ENCODE measurements at places on chromosomes 3 and 15.

- no peak for DNase-seq
Observed at GRCh38 chr3:76610150-76610549, 429.7 kb upstream of the ROBO2 start.

GRCh38 chr3:150535204-150535603 is 11.1 kb downstream of the SERP1 start:
- no peak for DNase-seq

GRCh38 chr3:129587566-129588210 is 18.8 kb downstream of the PLXND1 start:
- DNase-seq: no peak

- no peak for DNase-seq
Observed at GRCh38 chr3:193982258-193982659, 153.7 kb upstream of the HES1 start.

- no peak for DNase-seq
Observed at GRCh38 chr3:143888166-143888565, 39.9 kb upstream of the SLC9A9 start.
